ENCODE measurements at places on chromosomes 12 and 14.

DNA sequence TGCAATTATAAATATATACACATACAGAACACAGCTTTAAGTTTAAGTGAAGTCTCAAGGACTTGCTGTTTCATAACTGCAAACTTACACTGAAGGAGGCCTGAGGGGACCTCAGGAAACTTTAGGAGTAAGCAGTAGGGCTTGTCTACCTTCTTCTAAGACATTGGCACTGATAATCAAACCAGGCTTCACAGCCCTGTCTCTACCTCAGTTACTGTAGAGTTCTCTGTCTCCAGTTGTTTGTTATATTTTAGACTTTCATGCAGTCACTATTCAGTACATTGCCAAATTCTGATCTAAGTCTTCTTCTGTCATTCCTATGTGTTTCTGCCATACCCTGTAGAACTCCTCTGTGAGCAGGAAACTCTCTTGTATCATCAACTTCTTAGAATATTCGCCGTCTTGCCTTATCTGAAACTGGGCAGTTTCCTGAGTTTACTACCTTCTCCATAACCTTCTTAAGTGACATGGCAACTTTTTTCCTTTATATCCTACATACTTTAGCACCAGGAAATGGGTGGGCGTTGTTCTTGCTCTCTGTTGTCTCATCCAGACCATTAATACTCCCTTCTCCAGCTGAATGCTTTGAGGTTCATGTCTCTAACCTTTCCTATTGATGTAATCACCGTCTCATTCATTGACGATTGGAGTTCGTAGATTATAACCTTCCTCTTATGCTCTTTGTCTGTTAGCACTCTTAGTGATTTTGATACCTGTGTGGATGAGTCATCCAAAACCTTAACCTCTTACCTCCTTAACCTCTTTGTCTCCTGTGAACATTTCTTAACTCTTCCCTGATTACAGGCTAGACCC, 11.4 kb downstream of the APAF1 start:
- no peak for DNase-seq

- DNase-seq: peak; percentile 56
These were observed 220.6 kb upstream of the OR4E1 start for GRCh38 chr14:21894003-21894897.

DNA sequence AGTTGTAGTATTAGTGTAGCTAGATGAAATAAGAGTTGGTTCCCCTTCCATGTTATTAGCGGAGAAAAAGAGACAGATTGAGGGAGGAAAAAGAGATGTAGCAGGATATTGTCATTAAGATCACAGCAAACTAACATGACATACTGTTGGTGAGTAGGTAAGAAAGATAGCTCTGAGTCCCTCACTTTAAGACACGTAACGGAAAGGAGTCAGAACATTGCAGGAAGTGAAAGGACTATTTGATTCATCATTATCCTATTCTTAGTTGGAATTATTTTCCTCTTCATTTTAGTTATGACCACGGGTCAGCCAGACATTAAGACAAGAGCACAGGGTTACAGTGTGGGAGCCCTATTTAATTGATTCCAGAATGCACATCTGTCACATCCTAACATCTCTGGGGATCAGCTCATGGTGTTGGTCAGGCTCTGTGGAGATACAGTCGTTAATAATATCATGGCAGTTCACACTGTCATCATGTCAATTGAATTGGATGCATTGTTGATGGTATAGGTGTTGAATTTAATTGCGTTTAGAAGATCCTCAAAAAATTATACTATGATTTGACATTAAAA, 55.0 kb downstream of the TMX1 start:
- no peak for DNase-seq

DNA sequence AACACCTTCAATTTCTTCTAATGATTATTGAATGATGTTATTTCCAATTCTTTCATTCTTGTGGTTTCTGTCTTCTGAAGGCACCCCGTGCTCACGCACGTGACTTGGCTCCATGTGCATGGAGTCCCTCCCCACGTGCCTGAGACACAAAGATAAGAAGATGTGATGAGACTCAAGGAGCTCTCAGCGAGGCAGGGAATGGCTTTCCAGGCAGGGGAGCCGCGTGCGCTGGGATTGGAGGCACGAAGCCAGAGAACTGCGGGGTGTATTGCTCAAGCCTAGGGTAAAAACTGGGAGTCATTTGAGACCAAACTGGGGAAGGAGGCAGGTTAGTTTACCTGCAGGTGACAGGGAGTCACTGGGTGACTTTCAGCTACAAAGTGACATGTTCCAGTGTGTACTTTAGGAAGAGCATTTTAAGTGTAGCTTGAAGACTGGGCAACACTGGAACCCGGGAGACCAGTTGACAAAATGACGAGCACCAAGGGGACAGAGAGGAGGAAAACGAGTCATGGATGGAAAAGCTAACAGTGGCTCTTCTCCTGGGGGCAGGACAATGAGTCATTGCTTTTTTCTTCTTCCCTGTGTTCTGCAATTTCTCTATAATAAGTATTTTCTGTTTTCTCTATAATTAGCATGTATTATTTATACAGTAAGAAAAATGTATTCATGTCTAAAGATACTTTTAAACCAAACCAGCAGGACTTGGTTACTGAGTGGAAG, 311.7 kb upstream of the FKBP4 start:
- DNase-seq: no peak

DNA sequence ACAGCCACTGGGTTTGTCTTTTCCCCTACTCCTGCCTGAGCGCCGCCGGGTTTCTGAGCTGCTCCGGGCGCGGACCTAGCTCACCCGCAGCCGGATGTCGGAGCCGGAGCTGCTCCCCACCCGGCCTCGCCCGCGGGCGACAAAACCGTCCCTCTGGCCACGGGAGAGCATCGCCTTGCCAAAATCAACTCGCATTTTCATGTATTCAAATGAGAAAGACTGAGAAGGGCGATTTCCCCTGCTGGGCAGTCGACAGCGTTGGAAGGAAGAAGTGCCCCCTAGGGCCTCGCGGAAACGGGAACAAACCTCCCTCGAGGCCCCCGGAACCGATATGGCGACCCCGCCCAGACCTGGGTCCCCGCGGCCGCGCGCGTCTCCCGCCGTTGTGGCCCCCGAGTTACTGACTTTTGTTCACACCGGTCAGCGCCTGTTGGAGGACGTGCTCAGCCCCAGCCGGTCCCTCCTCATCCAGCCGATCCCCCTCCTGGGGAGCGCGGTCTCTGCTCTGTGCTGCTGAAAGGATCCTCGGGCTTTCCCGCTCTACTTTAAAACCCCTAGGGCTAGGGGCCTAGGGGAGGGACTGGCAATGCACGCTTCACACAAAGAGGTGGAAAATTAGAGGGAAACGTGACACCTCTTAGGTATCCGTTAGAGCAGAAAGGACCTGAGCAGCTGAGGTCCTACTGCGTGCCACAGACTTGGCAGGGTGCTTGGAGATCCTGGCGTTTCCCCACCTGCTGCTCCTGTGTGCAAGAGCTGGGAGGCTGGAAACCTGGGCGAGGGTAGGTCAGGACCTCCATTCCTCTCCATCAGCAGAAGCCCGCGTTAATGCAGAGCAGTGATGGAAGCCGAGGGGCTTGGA, 4.3 kb downstream of the TTC6 start:
- DNase-seq: peak; percentile 32

Data from endothelial cell (in vitro differentiated cells).